Hematopoietic multipotent progenitor cell treated with erythropoietin and hydrocortisone succinate and interleukin-3 and kit ligand, for 4 days (in vitro differentiated cells): ENCODE measurements at places on chromosomes 7 and 10.

- DNase-seq = no peak
Measured at GRCh38 chr7:128915271-128915819, 4.8 kb upstream of the KCP start.

- DNase-seq = peak; percentile 3
Measured at GRCh38 chr10:128710098-128710797, 584.0 kb upstream of the MKI67 start.

DNA sequence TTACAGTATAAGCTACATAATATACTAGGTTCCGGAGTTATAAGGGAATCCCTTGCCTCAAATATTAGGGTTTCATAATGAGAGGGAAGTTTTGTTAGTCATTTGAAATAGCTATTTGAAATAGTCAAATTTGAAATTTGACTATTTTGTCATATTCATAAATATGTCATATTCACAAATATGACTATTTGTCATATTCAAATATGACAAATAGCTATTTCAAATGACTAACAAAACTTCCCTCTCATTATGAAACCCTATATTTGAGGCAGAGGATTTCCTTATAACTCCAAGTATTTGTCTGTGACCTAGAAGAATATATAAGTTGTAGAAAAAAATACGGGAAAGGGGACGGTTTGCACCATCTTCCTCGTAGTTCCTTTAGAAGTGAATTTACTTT is 76.6 kb downstream of the HDAC9 start:
- DNase-seq = no peak

GRCh38 chr7:117808341-117808757 is 64.9 kb downstream of the CTTNBP2 start:
- DNase-seq = no peak

GRCh38 chr7:127177156-127177555 is 75.6 kb downstream of the GRM8 start:
- no peak for DNase-seq

DNA sequence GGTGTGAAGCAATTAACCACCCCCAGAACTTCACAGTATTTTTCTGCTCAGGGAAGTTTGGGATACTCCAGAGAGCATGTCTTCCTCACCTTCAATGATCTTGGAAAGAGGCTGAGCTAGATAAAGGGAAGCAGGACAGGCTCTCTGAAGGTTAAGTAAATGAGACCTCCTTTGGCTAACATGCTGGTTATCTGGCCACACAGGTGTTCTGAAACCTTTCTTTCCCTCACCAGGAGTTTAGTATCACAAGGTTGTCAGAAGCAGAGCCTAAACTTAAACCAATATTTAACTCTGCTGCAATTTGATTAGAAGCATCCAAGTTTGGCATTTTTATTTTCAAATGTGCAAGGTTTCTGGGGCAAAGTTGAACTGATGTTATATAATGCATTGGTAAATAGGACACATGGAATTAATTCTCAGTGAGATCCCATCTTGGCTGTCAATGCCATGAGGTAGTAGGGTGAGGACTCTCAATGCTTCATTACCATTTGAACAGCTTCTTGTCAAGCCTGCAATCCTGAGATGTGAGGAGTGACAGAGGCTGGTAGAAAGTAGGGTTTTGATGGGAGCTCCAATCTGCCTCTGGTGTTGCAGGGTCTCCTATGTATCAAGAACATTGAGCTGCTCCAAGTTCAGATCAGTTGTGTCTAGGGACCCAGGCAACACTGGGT is 3.6 kb upstream of the PNLIP start:
- no peak for DNase-seq

DNA sequence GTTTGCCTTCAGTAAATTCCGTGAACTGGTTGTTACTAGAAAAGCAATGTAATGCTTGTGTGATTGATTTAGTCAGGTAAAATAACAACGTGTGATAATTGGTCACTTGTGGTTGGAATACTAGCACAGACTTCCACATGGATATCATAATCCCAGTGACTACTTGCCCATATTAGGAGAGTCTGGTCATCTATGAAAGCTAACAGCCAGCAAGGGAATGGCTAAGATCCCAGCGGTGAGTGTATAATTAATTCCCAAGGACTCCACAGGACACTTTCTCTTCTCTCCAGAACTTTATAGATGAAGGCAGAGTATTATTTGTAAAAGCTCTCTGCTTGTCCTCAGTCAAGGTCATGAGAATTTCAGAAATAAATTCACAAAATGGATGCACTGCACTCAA is 662.6 kb upstream of the TEX47 start:
- no peak for DNase-seq

- no peak for DNase-seq
Measured at GRCh38 chr7:102310414-102310815, 23.7 kb downstream of the SH2B2 start.

- DNase-seq = no peak
Measured at GRCh38 chr7:36405409-36405803, 15.7 kb downstream of the ANLN start.

DNA sequence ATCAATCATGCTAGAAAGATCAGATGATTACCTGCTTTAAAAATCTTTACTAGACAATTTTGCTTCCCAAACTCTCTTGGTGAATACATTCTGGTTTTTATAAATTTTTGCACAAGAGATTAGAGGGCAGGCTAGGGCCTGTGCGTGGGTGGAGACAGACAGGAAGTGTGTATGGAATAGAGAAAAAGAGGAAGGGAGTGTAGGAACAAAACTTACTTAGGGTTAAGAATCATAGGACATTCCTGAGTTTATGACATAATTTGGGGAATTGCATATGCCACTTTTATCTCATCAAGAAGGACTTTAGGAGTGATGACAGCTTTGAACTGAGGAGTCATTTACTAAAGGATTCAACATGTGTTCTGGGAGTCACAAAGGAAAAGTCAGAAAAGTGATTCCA is 31.3 kb downstream of the LAMB1 start:
- DNase-seq = no peak

- no peak for DNase-seq
Measured at GRCh38 chr7:159113056-159113455, 31.6 kb downstream of the VIPR2 start.

GRCh38 chr10:48791267-48791928 is 106.7 kb downstream of the WDFY4 start:
- no peak for DNase-seq

- DNase-seq = no peak
Measured at GRCh38 chr10:128265596-128265995, 139.4 kb upstream of the MKI67 start.

DNA sequence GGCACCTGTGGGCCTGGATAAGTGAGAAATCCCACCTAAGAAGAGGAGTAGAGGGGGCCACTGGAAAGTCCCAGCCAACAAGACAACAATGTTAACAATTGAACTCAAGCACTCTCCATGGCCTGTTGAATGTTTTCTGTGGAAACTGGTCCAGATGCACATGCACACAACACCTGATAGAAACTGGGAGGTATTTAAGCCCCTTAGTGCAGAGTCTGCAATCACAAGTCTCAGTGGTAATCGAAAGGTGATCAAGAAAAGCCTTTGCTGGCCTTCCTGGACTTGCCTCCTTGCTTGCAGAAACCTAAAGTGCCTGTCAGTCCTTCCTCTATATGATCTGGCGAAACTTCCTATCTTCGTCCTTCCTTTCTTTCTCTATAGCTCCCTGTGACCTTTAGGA is 30.6 kb upstream of the HNRNPH3 start:
- DNase-seq = no peak

- no peak for DNase-seq
Measured at GRCh38 chr7:40622941-40623501, 488.2 kb downstream of the SUGCT start.

GRCh38 chr10:61211468-61211867 is 241.7 kb downstream of the TMEM26 start:
- DNase-seq = peak; percentile 53

DNA sequence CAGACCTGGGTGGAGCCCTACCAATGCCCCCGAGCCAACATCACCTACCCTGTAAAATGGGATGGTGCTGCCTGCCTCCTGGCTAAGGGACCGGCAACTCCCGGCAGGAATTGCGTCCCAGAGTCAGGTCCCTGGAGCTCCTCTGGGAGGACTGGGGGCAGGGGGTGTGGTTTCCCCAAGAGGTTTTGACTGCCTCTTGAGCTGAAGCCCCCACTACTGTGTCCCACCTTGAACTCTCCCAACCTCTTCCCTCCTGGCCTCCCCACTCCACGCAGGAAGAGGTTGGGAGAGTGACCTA is 1.3 kb downstream of the SH2B2 start:
- no peak for DNase-seq

DNA sequence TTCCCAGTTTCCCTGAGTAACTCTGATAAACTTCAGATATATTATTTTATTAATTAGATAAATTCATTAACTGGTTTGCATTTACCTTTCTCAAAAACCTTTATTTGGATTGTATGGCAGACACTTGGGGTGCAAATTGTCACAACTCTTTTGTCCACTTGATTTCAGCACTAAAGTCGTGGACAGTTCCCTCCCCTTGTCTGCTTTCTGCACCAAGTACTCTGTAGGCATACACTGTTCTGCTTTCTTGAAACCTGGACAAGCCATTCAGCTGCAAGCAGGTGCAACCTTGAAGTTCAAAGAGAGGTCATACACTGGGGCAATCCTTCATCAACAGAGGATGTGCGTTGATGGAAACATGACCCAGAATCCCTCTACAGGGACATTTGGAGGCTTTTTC is 162.9 kb downstream of the ARL5B start:
- DNase-seq = peak; percentile 55

- DNase-seq = no peak
Measured at GRCh38 chr10:72746426-72747363, 54.8 kb downstream of the MCU start.

DNA sequence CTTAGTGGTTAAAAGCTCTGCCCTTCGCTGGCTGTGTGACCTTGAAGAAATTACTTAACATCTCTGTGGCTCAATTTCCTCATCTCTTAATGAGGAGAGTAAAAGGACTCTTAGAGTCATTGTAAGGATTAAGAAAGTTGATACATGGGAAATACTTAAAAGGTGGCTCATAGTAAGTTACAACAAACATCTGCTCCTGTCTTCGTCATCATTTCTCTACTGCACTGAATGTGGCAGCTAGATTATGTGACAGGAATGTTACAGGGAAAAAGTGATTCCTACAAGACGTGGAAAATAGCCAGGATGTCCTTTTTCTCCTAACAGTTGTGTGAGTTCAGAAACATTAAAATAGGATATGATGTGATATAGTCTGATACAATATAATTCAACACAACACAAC is 184.7 kb downstream of the FRMD4A start:
- DNase-seq = no peak

DNA sequence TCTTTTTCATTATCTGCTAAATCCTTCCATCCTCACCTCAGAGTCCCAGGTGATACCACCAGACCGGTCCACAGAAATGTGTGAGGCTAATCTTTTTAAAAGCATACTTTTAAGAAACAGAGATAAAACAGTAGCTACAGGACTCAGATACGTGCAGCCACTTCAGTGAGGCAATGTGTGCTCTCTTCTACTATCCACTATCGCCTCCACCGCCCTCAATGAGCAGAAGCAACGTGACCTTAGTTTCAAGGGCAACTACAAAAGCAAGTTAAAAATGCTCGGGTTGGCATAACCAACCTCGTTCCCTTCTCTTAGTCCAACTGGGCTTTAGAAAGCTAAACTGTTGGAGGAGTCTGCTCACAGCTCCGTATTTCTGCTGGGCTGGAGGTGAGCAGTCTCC is 4.2 kb downstream of the FGFR2 start:
- no peak for DNase-seq

GRCh38 chr7:129606803-129607202 is 4.7 kb upstream of the NRF1 start:
- peak; percentile 74 for DNase-seq

DNA sequence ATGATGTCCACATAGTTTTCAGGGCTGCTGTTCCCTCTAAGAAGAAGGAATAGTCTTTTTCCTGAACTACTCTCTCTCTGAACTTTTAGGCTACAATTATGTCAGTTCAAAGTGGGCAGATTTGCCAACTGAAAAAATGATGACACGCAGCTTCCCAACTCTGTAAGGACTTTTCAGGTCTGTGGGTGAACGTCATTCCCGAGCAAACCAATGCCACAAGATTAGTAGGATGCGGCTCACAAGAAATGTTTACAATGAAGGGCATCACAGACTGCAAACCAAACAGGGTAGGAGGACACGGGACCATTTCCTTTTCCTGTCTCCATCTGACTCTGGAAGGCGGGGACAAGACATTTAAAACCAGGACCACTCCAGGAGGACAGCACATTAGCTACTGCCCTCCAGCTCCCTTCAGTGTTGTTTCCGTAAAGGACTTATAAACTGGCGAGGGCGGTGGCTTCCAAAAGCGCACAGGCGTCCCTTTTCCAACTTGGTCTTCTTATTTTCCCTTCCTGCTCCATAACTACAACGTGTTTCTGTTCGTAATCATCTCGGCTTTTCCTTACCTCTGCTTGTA is 539 bp upstream of the MKLN1 start:
- DNase-seq = peak; percentile 66

DNA sequence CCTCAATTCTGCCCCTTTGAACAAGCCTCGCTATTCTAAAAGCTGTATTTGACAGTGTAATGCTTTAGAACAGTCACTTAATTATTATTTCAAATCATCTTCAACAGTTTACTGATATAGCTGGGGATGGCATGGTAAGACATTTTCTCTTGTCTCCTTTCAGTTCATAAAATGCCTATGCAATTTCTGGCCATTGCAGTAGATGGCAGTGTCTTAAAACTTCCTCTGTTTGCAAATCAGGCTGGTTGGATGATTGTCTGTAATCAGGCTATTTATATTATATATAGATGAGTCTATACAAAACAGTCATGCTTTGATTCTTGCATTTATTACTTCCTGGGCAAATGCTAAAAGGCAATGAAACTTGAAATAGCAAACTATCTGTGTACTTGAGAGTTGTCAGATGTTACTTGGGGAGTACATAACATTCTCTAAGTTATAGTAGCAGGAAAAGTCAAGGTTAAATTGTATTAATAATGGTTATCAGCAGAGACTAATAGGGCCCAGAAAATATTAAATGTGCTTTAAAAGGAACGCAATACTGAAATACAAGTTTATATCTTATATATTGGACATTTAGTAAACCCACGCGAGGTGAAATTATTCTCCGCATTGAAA is 55.5 kb upstream of the LHFPL3 start:
- peak; percentile 60 for DNase-seq

DNA sequence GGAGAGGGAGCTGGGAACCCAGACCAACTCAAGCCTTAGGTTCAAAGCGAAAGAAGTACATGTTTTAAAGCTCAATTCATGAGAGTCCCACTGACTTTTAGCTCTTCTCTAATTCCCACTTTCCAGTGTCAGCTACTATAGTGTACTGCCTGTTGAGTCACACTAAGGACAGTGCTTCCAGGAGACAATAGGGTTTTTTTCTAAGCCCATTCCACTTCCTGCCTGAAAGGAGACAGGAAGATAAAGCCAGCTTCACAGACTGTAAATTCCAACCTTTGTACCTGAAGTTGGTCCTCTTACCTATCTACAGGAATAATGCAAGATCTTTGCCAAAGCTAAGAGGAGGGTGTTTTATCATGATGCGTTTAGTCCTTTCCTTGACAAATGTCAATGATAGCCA is 4.4 kb downstream of the MSRB2 start:
- DNase-seq = no peak

DNA sequence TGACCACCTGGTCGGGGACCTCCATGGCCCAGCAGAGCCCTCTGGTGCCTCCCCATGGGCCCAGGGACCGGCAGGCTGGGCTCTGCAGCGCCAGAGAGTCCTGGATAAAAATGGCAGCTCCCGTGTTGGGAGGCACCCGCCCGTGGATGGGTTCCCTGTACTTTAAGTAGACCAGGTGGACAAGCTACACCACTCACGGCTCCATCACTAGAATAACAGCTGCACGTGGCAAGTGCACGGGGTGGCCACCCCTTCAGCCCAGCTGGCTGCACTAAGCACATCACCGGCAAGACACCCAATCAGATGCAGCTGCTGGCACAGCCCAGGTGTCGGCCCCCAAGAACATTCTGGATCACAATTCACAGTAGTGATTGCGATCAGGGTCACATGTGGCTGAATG is 69.8 kb downstream of the DIP2C start:
- no peak for DNase-seq
